Left renal pelvis (tissue), 4 donors: ENCODE measurements at places on chromosomes 11 and 22.

DNA sequence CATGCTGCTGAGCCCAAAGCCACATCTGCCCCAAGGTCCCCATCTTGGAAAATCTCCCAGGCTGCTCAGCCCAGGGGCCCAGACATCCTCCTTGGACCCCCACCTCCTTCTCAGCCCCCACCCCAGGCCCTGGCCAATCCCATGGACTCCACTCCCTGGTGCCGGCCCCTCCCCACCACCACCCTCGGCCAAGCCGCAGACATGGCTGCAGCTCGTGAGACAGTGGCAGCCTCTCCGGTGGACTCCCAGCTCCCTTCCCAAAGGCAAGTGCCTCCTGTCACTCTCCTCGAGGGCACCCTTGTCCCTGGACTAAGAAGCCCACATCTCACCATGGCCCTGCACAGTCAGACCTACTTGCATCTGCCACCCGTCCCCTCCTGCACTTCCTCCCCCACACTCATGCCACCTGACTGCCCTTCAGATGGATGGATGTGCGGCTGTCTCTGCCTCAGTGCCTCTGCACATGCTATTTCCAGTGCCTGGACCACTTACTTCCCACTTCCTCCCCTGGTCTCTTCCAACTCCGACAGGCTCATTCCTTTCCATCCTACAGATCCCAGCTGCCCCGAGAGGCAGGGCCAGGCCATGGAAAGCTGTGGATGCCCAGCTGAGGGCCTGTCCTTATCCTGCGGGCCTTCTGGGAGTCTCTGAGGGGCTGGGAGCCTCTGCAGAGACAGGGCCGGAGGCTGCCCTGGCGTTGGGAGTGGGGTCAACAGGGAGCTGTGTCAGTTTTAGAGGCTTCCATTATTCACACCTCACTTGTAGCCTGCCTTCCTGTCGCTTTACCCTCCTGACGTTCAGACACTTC, 25.5 kb upstream of the RFPL3 start:
- DNase-seq, result no peak

GRCh38 chr22:47572443-47572842, 810.0 kb downstream of the TBC1D22A start:
- no peak for DNase-seq

GRCh38 chr11:123482218-123482617, 52.1 kb downstream of the GRAMD1B start:
- DNase-seq, result no peak

- no peak for DNase-seq
Measured at GRCh38 chr11:34809191-34810106, 106.7 kb downstream of the APIP start.

GRCh38 chr22:40024201-40025061, 29.7 kb downstream of the FAM83F start:
- DNase-seq, result no peak

- DNase-seq, result no peak
Measured at GRCh38 chr11:113393501-113393985, 6.0 kb downstream of the ANKK1 start.
